SJSA1 (cell line): ENCODE measurements at places on chromosomes 3 and 15. TPM values are rescaled to one million over a fixed set of nuclear protein-coding genes. Genes with fewer than 3 reads are reported as not detected.

DNA sequence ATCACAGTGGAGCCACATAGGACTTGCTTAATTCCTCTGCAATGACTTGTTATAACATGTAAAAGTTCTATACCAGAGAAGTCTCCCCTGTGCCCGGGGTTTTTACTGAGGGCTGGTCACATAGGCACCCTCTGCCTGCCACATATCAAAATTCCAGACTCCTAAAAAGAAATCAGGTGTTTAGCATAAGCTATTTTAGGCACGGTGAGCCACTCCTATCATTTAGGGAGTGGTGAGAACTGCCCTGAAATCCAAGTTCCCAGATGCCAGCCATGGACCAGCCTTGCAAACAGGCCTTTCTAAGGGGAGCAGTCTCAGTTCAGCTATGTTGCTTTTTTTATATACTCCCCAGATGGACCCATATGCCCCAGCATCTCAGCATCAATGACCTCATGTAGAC is 130.3 kb downstream of the THSD4 start:
- DNase-seq = no peak

DNA sequence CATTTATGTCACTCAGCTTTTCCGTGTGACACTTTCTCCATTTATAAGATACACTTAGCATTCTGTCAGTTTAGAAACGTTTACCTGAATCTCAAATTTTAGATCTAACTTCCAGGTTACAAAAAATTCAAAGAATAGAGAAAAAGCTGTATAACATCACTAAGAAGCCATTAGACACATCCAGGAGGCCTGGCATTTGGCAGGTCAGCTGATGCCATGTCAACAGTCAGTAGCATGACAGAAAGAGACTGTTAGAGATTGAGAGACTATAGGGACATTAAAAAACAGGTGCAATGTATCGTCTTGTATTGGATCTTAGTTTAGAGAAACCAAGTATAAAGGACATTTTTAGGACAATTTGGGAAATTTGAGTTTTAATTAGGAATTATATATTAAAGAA is 53.4 kb upstream of the ATOSA start:
- DNase-seq = no peak

DNA sequence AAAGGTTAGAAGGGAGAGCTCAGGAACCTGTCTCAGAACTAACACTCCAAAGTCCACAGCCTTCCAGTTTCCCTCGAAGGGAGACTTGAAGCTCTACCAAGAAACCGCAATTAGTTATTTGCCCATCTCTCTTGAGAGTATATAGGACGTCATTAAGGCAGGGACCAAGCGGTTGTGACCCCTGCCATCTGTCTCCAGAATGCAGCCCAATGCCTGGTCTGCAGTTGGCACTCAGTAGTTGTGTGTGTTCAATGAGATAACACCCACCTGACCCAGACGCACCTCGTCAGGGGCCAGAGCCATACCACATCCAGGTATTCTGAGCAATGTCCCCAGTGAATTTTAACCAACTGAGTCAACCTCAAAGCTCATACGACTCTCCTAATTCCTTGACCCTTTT is 251.0 kb downstream of the VPS13C start:
- no peak for DNase-seq

- DNase-seq = no peak
Measured at GRCh38 chr3:155076888-155077287, 3.2 kb upstream of the MME start.

DNA sequence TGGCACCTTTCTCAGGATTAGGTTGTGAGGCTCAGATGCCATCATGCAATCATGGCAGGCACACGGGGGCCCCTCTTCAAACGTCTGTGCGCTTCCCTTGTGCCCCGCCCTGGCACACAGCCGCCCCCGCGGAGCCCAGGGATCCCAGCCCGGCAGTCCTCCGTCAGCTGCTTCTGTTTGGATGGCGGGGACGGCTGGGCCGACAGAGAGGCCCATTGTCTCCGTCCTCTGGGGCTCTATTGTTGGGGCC is 849 bp upstream of the HDAC11 start:
- DNase-seq = no peak

GRCh38 chr15:79042213-79042928 is 48.2 kb downstream of the RASGRF1 start:
- DNase-seq = no peak

DNA sequence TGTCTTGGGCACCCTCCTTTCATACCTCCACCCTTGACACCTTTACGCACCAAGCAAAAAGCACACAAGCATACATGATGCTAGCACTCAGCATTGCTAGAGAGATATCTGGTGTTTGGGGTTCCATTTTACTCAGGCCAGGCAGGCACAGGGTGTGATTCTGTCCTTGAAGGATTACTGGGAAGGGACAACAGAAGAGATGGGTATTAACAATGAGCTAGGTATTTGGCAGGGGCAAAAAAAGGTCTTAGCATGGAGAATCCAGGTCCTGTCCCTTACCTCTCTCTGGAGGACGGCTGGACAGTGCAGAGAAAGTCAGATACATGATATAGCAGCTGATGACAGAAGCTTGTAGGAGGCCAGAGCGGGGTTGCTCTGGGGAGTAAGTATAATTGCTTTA is 3.5 kb downstream of the SERINC4 start:
- DNase-seq = no peak

- no peak for DNase-seq
Measured at GRCh38 chr3:7760718-7761117, 740.9 kb upstream of the LMCD1 start.

DNA sequence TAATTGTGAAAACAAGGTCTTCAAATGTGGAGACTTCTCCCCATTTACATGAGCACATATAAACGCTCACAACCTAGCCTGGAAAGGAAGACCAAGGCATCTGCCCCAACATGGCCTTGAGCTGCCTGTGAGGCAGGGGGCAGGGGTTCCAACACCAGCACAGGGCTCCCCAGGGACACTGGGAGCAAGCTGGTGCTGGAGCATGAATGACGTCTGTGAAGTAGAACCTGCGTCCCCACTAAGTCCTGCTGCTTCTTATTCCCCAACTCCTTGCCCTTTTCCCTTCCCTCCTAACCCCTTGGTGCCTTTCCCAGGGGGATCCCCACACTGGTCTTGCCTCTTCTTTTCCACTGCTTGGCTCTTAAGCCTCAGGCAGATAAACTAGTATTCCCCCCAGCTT is 93.1 kb downstream of the RBPMS2 start:
- no peak for DNase-seq

DNA sequence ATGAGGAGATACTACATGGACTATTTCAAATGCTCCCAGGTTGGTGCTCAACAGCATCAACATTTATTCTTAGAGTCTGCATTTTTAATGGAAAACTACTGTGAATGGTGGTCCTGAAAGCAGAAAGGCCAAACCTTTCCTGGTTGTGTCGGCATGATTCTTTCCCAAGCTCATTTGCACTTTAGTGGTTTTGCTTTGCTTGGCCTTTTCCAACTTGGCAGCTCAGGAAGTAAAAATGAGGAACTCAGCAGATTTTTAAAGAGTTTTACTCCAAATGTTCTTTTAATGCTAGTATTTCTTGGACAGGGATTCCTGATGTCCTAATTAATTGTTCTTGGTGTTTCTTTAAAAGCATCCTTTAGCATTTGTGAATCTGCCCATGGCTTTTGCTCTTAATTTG is 197.4 kb downstream of the SLC9A9 start:
- DNase-seq = no peak

- DNase-seq = no peak
Measured at GRCh38 chr3:172302203-172302602, 146.1 kb downstream of the GHSR start.

DNA sequence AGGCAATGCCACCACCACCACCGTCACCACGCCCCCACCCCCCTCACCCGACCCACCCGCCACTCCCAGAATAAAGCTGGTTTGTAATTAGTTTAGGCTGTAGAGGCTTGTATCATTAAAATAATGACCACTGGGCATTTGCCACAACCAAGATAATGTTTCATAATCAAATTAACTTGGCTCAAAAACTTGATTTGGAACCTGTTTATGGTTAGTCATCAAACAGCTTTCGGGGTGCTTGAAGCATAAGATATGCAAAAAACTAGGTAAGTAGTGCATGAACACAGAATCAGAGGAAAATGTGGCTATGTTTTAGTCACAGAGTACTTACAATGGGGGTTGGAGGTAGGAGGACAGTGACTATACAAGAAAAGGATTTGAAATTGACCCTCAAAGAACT is 115.1 kb downstream of the FHIT start:
- DNase-seq = no peak

- DNase-seq = no peak
Measured at GRCh38 chr3:187669675-187670504, at the start of gene SST. Gene SST, minus strand, starts transcription at chr3:187670394. Its CDS starts 103 bp downstream, at chr3:187670291.

DNA sequence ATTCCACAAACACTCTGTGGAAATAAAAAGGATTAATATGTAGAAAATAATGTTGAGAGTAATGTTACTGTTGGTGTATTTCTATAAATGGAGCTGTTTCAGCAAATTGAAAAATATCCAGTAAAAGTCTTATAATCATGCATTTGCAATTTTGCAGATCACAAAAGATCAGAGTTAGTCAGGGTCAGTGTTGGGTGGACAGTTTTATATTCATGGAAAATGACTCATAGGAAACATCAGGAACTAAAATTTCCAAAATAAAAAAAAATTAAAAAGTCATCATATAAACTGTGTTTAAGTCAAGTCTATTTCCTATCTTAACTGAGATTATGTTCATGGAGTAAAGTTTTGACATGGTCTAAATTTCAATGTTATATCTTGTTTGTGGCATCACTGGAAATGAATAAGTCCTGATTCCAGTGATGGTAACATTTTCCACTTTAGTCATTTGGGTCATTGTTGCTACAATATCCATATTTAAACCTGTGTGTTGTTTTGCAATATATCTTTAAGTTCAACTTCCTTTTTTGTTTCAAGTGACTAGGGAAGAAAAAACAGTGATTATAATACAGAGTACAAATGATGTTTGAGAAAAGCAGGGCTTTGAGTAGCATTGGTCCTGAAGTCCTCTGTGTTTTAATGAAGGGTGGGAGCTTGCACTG is 37.8 kb downstream of the MITF start:
- no peak for DNase-seq

- no peak for DNase-seq
Measured at GRCh38 chr3:108134555-108134880, 43.7 kb upstream of the CD47 start.

GRCh38 chr15:44668921-44669320 is 5.5 kb upstream of the SPG11 start:
- DNase-seq = no peak

The IMPG2 gene
- total RNA-seq = 0.05 and 0.09 TPM in 2 replicates

The LRRC28 gene
- 7.9 and 24.8 TPM in 2 replicates for total RNA-seq

The GMPS gene
- 79.4 and 80.2 TPM in 2 replicates for total RNA-seq

The SLC9C1 gene
- total RNA-seq = not detected in 2 replicates
